ENCODE measurements at places on chromosomes 2 and 18.
A peak's percentile ranks its signal among the peaks of the same experiment; 100 is the strongest.

DNA sequence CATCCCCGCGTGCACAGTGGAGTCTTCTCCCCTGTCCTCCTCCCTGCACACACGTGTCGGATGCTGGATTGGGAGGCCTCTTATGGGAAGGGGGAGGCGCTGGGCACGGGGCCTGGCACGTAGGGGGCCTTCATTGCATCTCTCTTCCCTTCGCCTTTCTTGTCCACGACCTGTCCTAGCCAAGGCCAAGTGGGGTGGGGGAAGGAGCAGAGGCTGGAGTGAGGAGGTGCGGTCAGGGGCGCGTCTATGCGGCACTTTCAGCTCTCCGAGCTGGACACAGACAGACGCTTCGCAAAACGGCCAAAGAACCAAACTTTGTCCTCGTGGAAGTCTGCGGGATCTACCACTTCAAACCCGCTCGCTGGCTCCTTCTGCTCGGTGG is 13.4 kb downstream of the ALPG start:
- no peak overlapping the region for H3K4me3 ChIP-seq
- peaks cover 57% of the 10 kb centered on the region for H3K27me3 ChIP-seq
- H3K4me1 ChIP-seq: peaks cover 10% of the 10 kb centered on the region

DNA sequence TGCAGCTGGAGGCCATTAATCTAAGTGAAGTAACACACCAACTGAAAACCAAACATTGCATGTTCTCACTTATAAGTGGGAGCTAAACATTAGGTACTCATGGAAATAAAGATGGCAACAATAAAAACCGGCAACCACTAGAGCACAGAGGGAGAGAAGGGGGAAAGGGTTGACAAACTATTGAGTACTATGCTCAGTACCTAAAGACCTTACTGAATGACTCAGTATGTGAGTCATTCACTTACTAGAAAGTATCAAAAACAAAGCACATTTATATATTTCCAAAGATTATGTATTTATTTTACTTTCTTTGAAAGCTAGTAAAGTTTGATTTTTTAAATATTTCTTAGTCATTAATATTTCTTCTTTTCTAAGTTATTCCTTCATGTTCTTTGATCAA is 48.9 kb downstream of the ZNF385B start:
- no peaks in the 10 kb centered on the region for H3K4me1 ChIP-seq
- no peak overlapping the region for H3K27ac ChIP-seq
- H3K36me3 ChIP-seq: no peaks in the 10 kb centered on the region
- H3K4me3 ChIP-seq: no peak overlapping the region
- no peak for DNase-seq

- no peak for DNase-seq
- H3K27me3 ChIP-seq: no peaks in the 10 kb centered on the region
- H3K36me3 ChIP-seq: no peaks in the 10 kb centered on the region
- H3K4me1 ChIP-seq: no peaks in the 10 kb centered on the region
These were observed 25.9 kb downstream of the LRRC30 start for GRCh38 chr18:7256618-7257425.

GRCh38 chr2:190859347-190860297 is 21.0 kb upstream of the GLS start:
- H3K4me3 ChIP-seq: no peak overlapping the region
- H3K4me1 ChIP-seq: peaks cover 8% of the 10 kb centered on the region
- DNase-seq: no peak
- no peaks in the 10 kb centered on the region for H3K27me3 ChIP-seq
- peaks cover 13% of the 10 kb centered on the region for H3K36me3 ChIP-seq

- no peak for DNase-seq
- no peak overlapping the region for H3K27ac ChIP-seq
- H3K4me1 ChIP-seq: no peaks in the 10 kb centered on the region
- H3K27me3 ChIP-seq: no peaks in the 10 kb centered on the region
- no peak overlapping the region for H3K4me3 ChIP-seq
These were observed 184.2 kb downstream of the RND3 start for GRCh38 chr2:150303281-150303680.

- no peaks in the 10 kb centered on the region for H3K4me1 ChIP-seq
- H3K36me3 ChIP-seq: no peaks in the 10 kb centered on the region
- no peaks in the 10 kb centered on the region for H3K27me3 ChIP-seq
- no peak overlapping the region for H3K4me3 ChIP-seq
- H3K27ac ChIP-seq: no peak overlapping the region
These were observed 328.2 kb downstream of the PID1 start for GRCh38 chr2:228942856-228943255.

DNA sequence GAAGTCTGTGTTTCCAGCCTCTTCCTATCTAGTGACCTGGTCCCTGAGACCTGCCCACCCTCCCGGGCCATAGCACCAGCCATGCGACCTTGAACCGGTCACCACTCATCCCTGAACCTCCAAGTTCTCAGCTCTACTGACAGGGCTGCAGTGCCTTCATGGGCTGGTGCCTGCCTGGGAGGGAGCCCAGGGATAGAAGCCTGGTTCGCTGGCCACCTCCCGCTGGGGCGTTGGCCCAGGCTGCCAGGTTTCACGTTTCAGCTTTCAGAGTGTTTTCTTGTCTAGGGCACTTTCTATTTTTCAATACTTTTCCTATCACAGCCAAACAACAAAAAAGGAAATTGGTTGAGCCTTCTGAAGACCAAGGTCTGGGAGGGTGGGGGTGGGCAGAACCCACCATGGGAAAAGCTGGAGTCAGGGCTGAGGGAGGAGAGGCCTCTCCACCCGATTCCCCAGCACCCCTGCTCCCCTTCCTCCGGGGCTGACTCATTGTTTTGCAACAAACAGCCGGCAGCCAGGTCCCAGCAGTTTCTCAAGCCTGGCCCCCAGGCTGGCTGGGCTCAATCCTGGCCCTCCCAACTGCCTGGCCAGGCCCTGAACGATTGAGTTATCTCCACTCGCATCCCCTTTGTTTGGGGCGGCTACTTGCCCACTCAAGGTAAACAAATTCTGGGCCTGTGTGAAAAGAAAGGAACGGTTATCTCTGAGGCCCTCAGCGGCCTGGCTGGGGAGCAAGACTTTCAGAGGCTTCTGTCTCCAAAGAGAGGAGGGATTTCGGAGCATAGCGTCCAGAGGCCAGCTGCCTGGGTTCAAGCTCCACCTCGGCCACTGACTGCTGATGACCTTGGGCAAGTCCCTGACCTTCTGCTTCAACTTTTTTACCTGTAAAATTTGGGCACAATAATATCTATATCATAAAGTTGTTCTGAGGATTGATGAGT is 47.5 kb downstream of the ZFP36L2 start:
- H3K27ac ChIP-seq: peak overlapping the region; percentile 87
- H3K27me3 ChIP-seq: no peaks in the 10 kb centered on the region
- peaks cover 69% of the 10 kb centered on the region for H3K4me1 ChIP-seq
- DNase-seq: peak; percentile 43

- no peak for DNase-seq
- no peak overlapping the region for H3K27ac ChIP-seq
- H3K27me3 ChIP-seq: peaks cover 7% of the 10 kb centered on the region
- H3K36me3 ChIP-seq: no peaks in the 10 kb centered on the region
- H3K4me3 ChIP-seq: no peak overlapping the region
These were observed 87.8 kb upstream of the RAB6C start for GRCh38 chr2:129891341-129892320.

DNA sequence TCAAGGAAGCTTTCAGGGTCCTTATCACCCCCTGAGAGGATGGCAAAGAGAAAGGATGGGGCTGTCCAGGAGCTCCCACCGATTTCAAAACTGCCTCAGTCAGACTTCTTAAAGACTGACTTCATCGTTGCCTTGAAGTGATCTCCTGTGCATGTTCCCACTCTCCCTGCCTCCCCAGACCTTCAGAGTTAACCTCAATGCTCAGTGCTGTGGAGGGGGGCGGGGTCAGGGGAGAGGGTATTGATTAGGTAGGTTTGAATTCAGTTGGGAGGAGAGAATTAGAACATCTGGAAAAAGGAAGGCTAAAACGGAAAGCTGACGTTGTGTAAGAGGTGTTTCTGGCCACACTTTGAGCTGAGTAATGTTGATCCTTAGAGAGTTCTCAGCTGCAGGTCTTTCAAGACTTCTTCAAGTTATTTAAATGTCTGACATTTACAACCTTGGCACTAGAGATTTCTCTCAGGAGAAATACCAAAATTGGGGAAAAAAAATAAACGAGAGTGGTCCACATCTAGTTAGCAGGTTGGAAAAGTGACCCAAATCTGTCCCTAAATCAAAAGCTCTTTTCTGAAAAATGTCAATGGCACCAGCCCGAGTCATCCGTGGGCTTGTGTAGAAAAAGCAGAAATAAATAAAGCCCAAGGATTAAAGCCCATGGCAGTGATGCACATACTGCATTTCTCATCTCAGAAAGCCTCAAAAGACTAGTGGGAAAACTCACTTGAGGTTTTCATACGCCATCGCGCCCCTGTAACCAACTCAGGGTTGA is 134.7 kb upstream of the EPAS1 start:
- no peaks in the 10 kb centered on the region for H3K27me3 ChIP-seq
- H3K4me3 ChIP-seq: no peak overlapping the region
- DNase-seq: no peak
- H3K4me1 ChIP-seq: peaks cover 6% of the 10 kb centered on the region
- no peak overlapping the region for H3K27ac ChIP-seq
- H3K36me3 ChIP-seq: peaks cover 4% of the 10 kb centered on the region

DNA sequence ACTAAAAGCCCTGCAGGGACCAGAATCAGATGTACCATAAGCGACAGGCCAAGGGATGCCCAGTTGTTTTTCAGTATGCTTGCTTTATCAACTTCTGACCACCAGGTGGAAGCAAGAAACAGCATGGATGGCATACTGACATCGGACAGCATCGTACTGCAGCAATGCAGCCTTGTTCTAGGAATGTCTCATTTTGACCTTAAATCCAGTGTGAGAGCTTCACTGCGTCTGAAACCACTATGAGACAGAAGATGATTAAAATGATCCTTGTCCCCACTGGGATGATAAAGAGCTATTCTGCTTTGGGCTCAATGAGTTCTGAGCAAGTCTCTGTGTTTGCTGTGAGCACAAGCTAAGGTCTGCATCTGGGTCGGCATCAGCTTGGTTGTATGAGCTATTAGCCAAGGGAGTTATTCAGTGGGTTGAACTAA is 54.3 kb downstream of the CDK15 start:
- H3K4me1 ChIP-seq: peaks cover 5% of the 10 kb centered on the region
- H3K36me3 ChIP-seq: no peaks in the 10 kb centered on the region
- DNase-seq: peak; percentile 30
- H3K27me3 ChIP-seq: peaks cover 28% of the 10 kb centered on the region
- no peak overlapping the region for H3K27ac ChIP-seq

- H3K27ac ChIP-seq: no peak overlapping the region
- no peaks in the 10 kb centered on the region for H3K36me3 ChIP-seq
- H3K4me1 ChIP-seq: no peaks in the 10 kb centered on the region
- DNase-seq: no peak
- H3K27me3 ChIP-seq: no peaks in the 10 kb centered on the region
These were observed 1111.0 kb upstream of the SLC39A10 start for GRCh38 chr2:194545978-194546377.

DNA sequence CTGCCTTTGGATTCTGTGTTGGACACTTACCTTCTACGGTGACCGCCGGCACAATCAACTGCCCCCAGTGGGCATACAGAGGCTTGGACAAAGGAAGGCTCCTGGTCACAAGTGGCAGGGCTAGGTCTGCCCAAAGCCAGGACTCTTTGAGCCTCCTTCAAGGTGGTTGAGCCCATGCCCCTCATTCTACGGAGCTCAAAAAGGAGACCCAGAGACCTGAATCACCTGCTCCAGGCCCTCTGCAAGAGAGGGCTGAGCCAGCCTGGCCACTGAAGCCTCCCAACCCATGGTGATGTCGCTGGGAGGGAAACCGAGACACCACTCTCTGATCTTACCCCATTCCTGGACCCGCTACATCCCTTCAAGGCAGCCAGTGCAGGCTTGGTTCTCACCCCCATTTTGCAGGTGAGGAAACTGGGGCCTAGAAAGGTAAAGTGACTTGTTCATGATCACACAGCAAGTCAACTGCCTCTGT is 87.9 kb downstream of the INHBB start:
- H3K27me3 ChIP-seq: peaks cover 11% of the 10 kb centered on the region
- no peaks in the 10 kb centered on the region for H3K4me1 ChIP-seq
- no peak overlapping the region for H3K27ac ChIP-seq
- no peaks in the 10 kb centered on the region for H3K36me3 ChIP-seq
- no peak overlapping the region for H3K4me3 ChIP-seq
- peak; percentile 11 for DNase-seq

DNA sequence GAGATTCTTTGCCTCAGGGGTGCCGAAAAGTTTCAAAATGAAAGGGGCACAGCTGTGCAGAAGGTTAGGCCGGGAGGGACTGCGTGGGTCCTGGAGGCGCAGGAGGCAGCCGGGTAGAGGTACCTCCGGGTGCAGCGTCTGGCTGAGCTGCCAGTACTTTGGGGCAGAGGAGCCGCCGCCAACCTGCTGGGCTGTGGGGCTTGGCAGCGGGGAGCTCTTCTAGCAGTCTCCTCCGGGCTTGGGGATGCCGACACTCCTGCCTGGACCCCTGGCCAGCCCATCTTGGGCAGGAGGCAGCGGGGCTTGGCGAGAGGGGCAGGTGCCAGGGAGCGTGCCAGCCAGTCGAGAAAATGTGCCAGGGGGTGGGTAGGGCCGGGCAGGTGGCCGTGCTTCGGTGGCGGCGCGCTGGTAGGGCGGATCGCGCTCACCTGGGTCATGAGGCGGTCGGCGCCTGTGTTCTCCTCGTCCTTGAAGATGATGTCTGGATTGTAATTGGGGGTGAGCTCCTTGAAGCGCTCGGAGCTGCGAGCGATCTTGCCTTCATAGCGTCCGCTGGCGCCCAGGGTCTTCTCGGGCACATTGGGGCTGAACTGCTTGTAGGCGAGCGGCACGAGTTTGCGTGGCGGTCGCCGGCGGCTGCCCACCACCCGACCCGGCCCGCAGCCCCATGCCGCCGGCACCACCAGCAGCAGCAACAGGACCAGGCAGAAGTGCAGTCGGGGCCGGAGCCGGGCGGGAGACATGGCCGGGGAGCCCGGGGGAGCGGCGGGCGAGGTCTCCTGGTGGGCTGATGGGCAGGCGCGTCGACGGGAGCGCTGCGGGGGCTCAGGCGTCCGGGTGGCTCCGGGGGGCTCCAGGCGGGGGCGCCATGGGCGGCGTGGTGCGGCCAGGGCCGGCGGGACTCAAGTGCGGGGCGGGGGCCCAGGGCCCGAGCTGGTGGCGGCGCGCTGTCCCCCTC is 717 bp downstream of the IHH start:
- H3K4me3 ChIP-seq: peak overlapping the region; percentile 1
- peaks cover 18% of the 10 kb centered on the region for H3K4me1 ChIP-seq
- DNase-seq: no peak
- H3K36me3 ChIP-seq: no peaks in the 10 kb centered on the region
- H3K27ac ChIP-seq: no peak overlapping the region

DNA sequence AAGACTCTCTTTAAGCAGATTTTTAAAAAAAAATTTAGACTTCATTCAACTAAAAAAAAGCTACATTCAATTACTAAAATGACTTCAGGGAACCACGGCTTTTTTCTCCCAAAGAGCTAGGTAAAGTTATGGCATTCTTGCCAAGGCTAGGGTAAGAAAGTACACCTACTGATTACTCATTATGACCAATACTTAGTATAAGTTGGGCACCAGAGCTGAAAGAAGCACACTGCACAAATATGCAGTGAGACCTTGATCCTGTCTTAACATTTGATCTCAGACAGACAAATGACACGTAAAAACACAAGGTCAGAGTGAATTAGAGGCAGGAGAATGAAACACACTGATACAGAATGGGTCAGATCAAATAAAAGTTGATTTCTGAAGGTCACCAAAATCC is 88.7 kb downstream of the THADA start:
- H3K4me3 ChIP-seq: no peak overlapping the region
- no peaks in the 10 kb centered on the region for H3K27me3 ChIP-seq
- H3K36me3 ChIP-seq: peaks cover 33% of the 10 kb centered on the region
